Right lung (tissue), 10 donors: ENCODE measurements at places on chromosomes 4 and X. TPM values are rescaled to one million over a fixed set of nuclear protein-coding genes. Genes with fewer than 3 reads are reported as not detected.

Gene HEPH
- polyA plus RNA-seq, result 39.1 TPM

Gene UCHL1
- 15.7 TPM for polyA plus RNA-seq

Gene PAGE2B
- not detected for polyA plus RNA-seq

Gene ADD1
- polyA plus RNA-seq, result 286 TPM

Gene SPARCL1
- polyA plus RNA-seq, result 489 TPM

Gene EGF
- 0.90 TPM for polyA plus RNA-seq

Gene MRPS18C
- polyA plus RNA-seq, result 78.3 TPM

Gene FHDC1
- 9.6 TPM for polyA plus RNA-seq

Gene CYSLTR1
- 2.5 TPM for polyA plus RNA-seq

Gene HDAC6
- 169 TPM for polyA plus RNA-seq

Gene MAGEA12
- polyA plus RNA-seq, result not detected

Gene EBP
- polyA plus RNA-seq, result 34.0 TPM

Gene PWWP3B
- polyA plus RNA-seq, result 4.6 TPM

Gene CMC4
- 8.7 TPM for polyA plus RNA-seq

Gene TLR3
- 10.0 TPM for polyA plus RNA-seq

Gene USP51
- polyA plus RNA-seq, result 9.5 TPM

Gene KLHL34
- 0.26 TPM for polyA plus RNA-seq

Gene APBB2
- 50.6 TPM for polyA plus RNA-seq

Gene ENPP6
- polyA plus RNA-seq, result 0.51 TPM

Gene SLC10A4
- polyA plus RNA-seq, result 0.39 TPM

Gene FAM236D
- not detected for polyA plus RNA-seq

Gene GLRA2
- 0.37 TPM for polyA plus RNA-seq

Gene LETM1
- 13.9 TPM for polyA plus RNA-seq

Gene PNMA5
- polyA plus RNA-seq, result 0.13 TPM

Gene CORIN
- 3.7 TPM for polyA plus RNA-seq

Gene MAOA
- 61.9 TPM for polyA plus RNA-seq

Gene MAB21L2
- not detected for polyA plus RNA-seq

Gene ARL9
- polyA plus RNA-seq, result 1.2 TPM

Gene PDZD4
- polyA plus RNA-seq, result 10.8 TPM

Gene NLRP2B
- polyA plus RNA-seq, result not detected

Gene F8
- 5.9 TPM for polyA plus RNA-seq

Gene FRAS1
- 42.8 TPM for polyA plus RNA-seq

Gene DMRTC1B
- 2.9 TPM for polyA plus RNA-seq
